ENCODE measurements at places on chromosomes 6 and 20.

DNA sequence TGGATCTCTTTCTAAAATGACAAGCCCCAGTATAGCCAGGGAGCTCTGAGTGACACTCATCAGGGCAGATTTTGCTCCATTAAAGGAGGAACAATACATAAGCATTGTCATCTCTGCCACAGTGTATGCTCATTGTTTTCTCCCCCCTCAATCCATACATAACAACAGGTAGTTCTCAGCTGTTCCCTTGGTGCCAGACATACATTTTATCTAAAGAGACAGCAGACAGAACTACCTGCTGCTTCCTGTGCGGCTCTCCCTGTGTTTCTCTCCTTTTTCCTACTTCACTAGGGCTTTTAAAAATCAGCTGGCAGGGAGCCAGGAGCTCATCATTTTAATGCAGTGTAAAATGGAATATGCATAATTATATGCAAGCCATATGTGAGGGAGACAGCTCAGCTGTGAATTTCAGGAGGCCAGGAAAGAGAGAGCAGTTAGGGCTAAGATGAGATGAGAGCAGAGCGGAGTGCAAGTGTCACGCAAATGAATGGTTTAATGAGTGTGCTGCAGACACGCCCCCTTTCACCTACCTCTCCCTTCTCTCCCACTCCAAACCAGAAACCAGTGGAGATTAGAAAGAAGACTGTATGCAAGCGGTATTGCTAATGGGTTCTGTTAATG, 96.0 kb downstream of the SOBP start:
- DNase-seq: no peak

DNA sequence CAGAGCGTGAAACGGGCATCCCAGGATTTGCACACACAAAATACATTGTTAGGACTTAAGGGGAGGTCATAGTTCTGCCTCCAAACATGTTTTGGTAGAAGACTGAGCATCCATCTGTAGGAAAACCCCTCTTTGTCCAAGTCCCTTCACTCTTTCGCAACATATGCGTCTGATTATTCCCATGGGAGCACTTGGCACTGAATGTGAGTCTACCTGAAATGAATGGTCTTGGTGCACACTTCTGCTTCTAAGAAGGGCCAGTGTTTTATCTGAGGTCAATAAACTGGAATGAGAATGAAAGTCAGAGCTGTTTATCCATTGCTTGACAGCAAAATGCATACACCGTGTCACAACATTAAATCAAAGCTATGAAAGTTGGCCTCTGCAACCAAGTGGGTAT, 33.0 kb downstream of the GJA10 start:
- DNase-seq: no peak

GRCh38 chr6:100078509-100078908, 84.5 kb upstream of the MCHR2 start:
- peak; percentile 20 for DNase-seq

DNA sequence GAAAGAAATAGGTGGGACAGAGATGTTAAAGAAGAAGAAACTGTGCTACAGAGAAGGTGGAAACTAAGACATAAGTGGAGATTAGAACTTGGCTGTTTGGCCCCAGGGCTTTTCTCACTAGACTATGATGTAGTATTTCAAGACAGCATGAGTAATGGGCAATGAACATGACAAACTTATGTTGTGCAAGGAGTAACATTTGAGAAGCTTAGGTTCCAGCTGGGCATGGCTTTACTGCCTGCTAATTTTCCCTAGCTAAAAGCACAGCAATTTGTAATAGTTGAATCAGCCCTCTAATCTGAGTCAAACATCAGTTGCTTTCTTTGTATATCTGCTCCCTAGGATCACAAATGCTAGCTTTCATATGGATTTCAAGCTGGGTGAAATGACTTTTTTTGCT, 294.3 kb upstream of the BMP2 start:
- DNase-seq: peak; percentile 19

- DNase-seq: no peak
Measured at GRCh38 chr6:128513878-128514277, 6.5 kb downstream of the PTPRK start.

DNA sequence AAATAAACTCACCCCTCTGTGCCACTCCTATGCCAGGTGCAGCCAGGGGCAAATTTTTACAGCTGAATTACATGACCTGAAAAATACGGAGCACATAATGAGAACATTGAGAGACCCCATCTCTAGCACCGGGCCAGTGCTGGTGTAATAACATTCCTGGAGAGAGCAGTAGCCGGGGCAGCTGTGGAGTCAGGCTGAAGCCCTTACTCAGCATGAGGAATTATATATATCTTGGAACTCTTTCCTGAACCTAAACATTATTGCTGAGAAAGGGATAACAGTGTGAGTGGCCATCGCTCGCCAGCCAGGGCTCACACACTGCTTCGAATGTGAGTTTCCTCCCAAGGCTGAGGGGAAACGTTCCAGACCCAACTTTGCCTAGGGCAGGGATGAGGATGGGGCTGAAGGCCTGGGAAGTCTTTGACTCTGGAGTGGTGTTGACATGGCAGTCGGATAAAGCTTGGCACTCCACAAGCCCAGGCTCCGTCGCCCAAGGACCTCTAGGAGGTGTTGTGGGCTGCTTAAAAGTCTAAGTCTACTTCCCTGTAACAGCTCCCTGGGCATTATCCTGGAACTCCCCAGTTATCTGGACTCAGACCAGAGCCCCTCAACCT, 269.8 kb downstream of the CDC5L start:
- DNase-seq: peak; percentile 29

DNA sequence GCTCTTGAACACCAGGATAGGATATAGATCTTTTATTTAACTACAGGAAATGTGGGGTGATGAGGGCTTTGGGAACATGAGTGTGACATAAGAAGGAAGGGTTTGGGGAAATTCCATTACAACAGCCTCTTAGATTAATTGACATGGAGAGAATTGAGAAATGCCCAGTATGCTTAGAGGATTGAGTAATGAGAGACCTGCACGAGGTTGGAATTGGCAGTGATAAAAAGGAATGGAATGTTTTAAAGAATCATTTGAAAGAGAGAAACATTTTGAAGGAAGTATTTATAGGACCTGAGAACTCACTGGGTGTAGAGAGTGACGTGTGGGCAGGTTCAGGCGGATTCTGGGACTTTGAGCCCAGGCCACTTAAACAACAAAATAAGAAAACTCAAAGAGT, 227.0 kb downstream of the BMP2 start:
- peak; percentile 45 for DNase-seq

GRCh38 chr20:37969949-37970855, 63.1 kb downstream of the TTI1 start:
- no peak for DNase-seq

DNA sequence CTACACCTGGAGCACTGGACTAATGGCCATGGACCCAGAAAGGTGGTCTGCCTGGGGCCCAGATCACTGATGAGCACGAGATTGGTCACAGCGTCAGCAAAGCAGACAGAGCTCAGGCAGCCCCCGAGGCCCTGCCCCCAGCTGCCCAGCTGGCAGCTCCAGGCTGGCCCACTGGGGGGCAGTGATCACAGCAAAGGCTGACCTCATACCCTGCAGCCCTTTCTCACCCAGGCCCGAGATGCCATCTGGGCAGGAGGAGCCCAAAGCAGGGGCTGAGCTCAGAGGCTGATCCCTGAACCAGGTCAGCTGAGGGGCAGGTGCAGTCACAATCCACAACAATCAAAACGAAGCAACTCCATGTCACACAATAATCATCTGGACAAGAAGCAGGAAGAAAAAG, 4.1 kb downstream of the MAP1LC3A start:
- DNase-seq: no peak

DNA sequence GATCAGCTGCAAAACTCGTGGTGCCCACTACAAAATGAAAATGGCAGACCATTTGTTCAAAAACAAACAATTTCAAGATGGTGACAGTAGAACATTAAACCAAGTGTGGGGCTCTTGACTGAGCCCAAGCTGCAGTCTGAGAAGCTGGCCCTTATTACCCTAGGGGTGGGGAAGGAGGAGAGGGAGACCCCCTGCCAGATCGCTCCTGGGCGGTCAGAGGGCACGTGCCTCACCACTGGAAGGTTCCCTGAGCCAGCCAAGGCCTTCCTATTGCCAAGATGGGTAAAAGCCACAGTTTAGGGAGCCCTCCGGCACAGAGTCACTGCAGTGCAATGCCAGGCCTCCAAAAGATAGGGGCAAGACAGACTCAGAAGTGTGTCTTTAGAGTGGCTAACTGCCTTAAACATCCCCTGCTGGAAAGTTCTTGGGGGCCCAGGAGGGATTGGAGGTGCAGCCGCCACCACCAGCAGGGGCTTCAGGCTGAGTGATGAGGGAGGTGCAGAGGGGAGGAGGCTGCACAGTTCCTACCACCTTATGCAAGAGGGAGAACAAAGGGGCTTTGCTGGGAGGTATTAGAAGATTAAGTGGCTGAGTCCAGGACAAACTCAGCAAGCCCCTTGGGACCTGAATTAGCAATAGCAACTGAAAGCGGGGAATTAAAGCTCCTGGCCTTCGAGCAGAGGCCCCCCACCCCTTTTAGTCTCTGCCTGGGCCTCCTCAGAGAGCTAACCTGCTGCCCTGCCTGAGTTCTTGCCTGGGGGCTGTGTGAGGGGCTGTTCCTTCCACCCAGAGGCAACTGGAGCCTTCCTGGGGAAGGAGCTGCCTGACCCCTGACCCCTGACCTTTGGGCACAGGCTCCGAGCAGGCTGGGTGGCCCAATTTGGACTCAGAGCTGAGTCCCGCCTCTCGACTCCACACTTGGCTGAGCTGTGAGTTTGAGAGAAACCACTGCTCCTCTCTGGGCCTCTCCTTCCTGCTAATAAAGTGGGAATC, 88.4 kb downstream of the VEGFA start:
- DNase-seq: no peak

- DNase-seq: no peak
Measured at GRCh38 chr20:23267909-23268308, 82.7 kb upstream of the NXT1 start.

DNA sequence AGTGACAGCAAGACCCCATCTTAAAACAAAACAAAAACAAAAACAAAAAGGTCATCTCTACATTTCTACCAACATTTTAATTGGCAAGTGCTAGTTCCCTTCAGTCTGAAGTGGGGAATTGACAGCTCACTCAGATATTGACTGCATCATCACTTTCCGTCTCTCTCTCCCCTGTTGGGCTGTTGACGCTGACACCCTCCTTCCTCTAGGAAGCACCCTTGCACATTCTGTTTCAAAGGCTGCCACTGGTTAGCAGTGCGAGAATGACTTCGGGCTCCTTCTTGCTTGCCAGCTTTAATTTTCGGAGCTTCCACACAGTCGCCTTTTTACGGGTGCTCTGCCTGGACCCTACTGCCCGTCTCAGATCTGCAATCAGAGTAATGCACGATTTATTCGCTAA, 96.6 kb upstream of the INSM1 start:
- DNase-seq: no peak

DNA sequence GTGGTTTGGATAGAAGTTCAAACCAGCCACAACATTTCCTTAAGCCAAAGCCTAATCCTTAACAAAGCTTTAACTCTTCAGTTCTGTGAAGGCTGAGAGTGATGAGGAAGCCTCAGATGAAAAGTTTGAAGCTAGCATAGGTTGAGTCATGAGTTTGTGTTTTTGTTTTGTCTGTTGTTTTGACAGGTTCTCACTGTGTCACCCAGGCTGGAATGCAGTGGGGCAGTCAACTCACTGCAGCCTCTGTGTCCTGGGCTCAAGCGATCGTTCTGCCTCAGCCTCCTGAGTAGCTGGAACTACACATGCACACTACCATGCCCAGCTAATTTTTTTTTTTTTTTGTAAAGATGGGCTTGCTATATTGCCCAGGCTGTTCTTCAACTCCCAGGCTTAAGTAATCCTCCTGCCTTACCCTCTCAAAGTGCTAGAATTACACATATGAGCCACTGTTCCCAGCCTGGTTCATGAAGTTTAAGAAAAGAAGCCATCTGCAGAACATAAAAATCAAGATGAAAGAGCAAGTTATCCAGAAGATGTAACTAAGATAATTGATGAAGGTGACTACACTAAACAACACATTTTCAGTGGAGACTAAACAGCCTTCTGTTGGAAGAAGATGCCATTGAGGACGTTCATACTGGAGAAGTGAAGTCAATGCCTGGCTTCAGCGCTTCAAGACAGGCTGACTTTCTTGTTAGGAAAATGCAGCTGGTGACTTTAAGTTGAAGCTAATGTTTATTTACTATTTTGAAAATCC, 96.2 kb downstream of the SMAP1 start:
- DNase-seq: peak; percentile 7
